ENCODE measurements at places on chromosomes 3 and 15. TPM values are rescaled to one million over a fixed set of nuclear protein-coding genes. Genes with fewer than 3 reads are reported as not detected.

DNA sequence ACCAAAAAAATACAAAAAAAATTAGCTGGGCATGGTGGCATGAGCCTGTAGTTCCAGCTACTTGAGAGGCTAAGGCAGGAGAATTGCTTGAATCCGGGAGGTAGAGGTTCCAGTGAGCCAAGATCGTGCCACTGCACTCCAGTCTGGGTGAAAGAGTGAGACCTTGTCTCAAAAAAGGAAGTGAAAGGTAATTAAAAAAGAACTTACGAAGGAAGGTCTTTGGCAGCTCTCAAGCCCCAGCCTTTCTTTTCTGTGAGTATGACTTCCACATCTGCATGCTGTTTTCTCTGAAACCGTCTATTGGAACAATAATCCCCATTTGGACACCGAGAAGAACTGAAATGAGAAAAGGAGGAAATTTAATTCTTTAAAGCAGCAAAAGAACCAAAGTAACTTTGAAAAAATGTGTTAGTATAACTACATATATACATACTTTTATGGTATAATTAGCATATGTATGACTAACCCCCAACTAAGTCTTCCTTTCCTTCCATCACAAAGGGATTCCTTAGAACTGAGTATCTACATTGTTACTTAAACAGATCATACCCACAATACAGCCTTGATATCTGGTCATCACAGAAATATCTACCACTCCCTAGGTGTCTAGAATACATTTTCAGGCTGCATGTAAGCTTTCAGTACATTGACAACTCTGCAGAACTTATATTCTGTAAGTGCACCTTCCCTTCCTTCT lies 50.1 kb downstream of the SETD2 start:
- DNase-seq = no peak

DNA sequence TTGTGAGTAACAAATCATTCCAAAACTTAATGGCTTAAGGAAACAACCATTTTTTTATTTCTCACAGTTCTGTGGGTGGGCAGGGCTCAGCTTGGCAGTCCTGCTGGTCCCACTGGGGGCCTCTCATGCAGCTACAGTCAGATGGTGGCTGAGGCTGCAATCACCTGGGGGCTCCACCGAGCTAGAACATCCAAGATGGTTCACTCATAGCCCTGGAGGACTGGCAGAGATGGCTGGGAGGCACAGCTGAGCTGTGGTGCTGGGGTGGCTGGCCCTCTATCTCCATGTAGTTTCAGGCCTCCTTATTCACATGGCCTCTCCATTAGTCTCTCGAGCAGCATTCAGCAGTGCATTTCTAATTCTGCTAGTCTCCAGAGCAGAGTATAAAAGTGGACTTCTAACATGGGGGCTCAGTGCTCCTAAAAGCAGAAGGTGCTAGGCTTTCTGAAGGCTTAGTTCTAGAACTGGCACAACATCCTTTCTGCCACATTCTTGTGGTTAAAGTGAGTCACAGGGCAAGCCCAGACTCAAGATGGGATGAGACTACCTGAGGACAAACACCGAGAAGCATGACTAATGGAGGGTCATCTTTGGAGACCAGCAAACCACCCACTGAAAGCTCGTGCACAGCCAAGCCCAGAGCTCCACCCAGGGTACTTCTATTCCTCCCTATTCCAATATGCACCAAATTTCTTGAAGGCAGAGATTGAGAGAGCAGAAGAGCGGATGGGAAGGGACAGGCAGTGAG lies 6.3 kb downstream of the CAV3 start:
- no peak for DNase-seq

DNA sequence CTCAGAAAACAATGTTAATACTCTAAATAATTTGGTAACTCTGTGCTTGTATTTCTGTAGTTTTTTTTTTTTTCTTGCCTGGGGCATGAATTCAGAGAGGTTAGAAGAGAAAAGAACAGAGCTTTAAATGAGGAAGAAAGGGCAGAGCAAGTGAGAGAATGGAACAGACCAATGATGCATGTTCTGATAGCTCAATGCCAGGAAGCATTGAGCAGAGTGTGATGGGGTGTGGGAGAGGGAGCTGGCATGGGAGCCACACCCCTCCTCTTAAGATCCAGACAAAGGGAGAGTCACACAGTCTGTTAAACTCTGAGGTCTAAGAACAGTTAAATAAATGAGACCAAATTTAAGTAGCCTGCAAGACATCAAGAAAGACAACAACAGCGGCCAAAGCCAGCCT lies 538.6 kb downstream of the TUSC7 start:
- no peak for DNase-seq

DNA sequence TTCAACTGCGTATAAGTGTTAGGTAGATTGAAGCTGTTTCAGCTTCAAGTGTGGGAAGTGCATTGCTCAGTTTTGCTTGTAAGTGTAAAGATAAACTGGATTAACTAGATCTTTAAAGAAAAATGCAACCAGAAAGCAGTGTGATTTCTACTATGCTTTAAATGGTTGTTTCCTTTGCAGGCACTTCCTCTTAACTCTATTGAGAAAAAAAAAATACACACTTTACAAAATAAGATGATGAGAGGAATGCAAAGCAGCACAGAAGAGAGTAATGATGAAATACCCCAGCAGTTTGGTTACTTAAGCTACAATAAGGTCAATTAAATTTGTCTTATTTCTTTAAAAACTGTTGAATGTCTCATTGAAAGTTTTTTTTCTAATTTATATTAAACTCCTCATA lies 40.8 kb downstream of the DPH6 start:
- DNase-seq = no peak

DNA sequence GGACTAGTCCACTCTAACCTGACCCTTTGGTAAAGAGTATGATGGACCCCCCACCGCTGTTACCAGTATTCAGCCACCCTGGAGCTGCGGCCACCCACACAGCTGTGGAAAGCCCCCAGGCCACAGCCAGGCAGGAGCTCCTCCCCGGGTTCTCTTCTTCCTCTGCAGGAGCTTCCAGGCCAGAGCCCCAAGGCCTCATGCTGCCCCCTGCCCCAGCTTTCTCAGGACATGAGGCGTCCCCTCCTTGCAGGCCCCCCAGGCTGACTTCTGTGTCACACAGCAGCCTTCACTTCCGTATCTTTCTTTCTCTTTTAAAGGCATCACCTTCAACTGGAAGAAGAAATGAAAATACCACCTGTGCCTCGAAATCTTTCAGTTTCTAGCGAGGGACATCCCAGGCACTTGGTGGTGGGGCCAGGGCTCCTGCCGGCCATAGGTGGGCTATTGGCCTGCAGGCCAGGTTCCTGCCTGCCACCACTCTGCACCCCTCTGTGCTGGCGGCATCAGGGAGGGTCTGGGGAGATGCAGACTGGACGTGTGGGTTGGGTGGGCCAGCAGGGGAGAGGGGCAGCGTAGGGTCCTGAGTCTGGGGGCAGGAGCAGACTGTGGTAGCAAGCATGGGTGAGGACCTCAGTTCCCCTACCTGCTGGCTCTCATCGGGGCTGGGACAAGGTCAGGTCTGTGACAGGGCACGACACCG lies 19.9 kb downstream of the KLF13 start:
- DNase-seq = no peak

DNA sequence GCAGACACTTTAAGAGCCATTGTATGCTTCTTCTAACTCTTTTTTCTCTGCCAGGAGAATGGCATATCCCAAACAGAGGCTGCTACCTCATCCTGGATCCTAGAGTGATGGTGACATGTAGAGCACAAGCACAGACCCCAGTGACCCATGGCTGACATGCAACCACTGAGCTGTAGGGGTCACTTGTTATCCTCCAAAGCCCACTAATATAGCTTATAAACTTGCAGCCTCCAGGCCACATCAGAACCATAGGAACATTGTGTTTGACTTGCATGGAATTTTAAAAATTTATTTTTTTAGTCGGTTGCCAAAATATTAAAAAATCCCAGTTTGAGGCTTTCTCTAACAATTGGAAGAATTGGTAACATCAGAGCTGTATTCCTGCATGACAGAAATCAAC lies 283.0 kb upstream of the WNT5A start:
- no peak for DNase-seq

DNA sequence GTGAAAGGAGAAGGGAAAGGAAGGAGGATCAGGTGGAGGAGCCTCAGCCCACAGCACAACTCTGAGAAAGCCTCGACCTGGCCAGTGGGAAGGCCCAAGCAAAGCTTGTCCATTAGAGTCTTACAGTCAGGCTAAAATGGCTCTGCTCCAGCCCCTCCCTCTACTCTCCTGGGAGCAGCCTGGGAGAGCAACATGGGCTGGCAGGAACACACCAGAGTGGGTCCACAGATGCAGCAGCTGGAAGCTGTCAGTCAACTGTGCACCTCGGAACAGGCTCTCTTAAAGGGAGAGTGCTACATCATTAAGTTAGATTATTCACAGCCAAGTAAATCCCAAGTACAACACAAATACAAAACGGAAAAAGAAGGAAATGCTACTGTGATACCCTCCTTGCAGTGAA lies 98.0 kb upstream of the LIMD1 start:
- DNase-seq = no peak

The REC114 gene
- total RNA-seq = not detected

The BFSP2 gene
- total RNA-seq = not detected

The GRK7 gene
- not detected for total RNA-seq

Measured in sciatic nerve (tissue), 2 donors.